ENCODE measurements at places on chromosomes 1 and 21. TPM values are rescaled to one million over a fixed set of nuclear protein-coding genes. Genes with fewer than 3 reads are reported as not detected.

EXO5 gene
- total RNA-seq: 13.9 TPM

IGSF21 gene
- not detected for total RNA-seq

DNA sequence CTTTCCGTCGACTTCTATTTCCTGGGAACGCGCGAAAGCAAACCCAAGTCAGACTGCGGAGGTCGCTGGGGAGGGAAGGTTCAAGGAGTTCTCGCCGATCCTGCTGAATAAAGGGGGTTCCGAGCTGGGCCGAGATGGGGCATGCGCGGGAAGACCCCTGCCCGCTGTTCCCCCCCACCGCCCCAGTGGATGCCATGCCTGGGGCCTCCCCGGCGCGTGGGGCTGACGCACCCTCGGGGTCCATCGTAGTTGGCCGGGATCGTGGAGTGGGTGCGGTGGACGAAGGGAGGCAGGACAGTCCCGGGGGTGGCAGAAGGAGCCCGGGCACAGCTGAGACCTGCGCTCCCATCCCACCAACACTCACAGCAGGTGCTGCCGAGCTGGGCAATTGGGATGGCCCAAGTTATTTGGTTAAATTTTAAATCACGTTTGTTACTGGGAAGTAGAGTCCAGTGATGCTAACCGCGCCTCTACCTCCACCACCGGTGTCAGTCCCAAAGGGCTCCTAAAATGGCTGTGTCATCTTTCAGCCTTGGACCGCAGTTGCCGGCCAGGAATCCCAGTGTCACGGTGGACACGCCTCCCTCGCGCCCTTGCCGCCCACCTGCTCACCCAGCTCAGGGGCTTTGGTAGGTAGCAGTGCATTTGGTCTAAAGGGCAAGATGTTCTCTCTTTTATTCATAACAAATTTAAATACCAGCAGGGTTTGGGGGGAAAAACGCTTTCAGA lies 801 bp downstream of the MX1 start:
- DNase-seq: no peak

DNA sequence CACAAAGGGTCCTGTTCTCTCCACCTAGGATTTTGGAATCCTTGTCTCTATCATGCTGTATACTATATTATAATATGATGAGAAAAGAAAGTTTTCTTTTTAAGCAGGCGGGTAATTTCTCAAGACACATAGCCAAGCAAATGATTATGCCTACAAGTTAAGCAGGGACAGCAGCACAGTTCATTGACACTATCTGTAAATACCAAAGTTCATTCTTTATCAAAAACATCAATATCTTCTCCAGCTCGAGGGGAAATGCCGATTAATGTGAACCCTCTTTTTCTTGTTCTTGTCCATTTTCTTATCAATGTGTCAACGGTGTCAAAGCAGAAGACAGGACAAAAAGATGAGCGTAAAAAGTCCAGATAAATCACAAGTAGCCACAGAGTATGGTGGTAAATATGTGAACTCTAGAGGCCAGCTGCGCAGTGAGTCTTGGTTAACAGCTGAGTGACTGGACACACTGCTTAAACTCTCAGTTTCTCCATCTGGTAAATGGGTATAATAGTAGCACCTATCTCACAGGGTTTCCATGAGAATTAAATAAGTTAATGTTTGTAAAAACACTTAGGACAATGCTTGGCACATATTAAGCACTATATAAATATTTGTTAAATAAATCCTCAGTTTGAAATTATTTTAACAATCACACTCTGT lies 30.9 kb downstream of the LPAR3 start:
- DNase-seq: no peak

DNA sequence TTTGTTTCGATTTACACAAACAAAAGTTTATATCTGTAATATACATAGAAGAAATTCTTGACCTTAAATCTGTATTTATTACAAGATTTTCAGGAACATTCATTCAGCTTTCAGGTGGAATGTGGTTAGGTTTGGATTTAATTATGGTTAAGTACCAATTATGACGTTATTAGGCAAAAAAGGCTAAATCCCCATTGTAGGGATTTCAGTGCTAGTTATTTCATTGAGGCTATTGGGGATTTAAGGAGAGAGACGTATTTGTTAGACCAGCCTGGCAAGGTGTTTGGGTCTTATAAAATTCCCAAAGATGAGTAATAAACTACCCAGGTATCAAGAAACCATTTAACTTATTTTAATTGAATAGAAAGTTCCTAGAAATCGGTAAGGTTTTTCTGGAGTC lies 26.0 kb downstream of the PRKAA2 start:
- no peak for DNase-seq

GRCh38 chr1:151972542-151973248 lies 21.0 kb downstream of the S100A10 start:
- DNase-seq: no peak

INTS3 gene
- 69.1 TPM for total RNA-seq

DNA sequence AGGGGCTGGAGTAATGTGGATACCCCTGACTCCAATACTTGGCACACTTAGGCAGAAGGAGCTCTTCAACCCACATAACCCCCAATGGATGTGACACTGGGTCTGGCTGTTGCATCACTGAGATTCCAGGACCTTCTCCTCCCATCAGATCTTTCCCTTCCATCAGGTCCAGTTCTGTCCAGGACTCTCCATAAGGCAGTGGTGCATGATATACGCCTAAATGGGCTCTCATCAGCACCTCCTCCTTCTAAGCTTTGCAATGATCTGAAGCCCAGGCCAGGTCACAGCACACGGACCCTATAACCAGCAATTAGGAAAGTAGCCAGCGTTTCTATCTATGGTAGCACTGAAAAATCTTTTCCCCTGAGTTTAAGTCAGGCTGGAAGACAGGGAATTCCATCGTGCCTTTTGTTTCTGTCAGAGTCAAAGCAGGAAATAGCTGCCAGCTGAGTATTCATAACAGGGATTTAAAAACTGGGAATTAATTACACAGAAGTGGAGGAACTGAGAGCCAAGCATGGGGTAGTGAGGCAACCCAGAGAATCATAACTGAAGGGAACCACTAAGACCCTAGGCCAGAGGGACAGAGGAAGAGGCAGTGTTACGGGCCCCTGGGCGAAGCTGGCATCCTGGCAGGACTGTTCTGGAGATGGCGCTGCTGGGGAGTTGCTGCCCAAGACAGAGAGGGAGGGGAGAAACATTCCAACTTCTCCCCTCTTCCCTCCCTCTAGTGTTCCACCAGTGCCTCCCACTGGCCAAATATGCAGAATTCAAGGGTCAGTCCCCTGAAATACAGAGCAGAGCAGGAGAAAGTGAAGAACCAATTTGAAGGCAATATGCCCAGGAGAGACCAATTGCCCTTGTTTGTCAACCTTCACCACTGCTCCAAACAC lies 37.5 kb upstream of the HOOK1 start:
- DNase-seq: no peak

AMIGO1 gene
- 2.4 TPM for total RNA-seq

C1orf56 gene
- 4.5 TPM for total RNA-seq

DNA sequence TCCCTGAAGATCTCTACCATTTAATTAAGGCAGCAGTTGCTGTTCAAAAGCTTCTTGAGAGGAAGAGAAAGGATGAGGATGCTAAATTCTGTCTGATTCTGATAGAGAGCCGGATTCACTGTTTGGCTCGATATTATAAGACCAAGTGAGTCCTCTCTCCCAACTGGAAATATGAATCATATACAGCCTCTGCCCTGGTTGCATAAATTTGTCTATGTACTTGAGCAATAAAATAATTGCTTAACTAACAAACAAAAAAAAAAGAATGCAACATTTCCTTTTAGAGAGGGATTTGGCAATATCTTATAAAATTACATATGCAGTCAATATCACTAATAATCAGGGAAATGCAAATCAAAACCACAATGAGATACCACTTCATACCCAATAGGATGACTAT lies 26.8 kb downstream of the ALDH9A1 start:
- DNase-seq: no peak

- DNase-seq: no peak
Measured at GRCh38 chr1:165112260-165112659, 244.3 kb downstream of the LMX1A start.

DNA sequence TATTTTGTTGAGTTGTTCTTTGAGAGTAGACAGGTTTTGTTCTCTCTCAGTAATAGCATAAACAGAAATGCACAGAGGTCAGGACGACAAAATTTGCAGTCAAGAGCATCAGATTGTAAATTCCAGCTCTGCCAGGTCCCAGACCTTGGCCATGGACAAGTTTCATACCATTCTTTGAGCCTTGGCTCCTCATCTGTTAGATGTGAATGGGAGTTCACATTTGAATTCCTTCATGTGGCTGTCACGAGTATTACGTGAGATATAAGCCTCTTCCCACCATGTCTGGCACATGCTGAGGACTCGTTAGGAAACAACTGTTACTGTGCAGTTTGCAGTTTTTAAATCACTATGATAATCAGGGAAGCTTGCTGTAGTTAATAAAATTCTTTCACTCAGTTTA lies 93.2 kb upstream of the KCTD3 start:
- DNase-seq: no peak

OR10Z1 gene
- total RNA-seq: not detected

DNA sequence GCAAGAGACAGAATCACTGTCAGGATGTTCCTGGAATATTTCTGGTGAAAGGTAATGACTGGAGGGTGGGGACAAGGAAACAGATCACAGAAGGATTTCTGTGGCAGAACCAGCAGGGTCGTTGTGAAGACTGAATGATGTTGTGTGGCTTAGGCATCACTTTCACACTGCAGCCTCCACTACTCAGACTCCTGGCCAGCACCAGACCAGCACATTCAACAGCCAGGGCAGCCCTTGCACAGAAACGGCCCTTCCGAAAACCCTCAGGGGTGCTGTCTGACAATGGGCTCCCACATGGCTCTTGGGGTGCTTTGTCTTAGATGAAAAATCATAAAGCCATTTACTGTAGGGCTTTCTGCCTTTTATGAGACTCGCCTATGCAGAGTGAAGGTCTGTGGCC lies 3.8 kb upstream of the RAB7B start:
- DNase-seq: no peak

LORICRIN gene
- not detected for total RNA-seq

DNA sequence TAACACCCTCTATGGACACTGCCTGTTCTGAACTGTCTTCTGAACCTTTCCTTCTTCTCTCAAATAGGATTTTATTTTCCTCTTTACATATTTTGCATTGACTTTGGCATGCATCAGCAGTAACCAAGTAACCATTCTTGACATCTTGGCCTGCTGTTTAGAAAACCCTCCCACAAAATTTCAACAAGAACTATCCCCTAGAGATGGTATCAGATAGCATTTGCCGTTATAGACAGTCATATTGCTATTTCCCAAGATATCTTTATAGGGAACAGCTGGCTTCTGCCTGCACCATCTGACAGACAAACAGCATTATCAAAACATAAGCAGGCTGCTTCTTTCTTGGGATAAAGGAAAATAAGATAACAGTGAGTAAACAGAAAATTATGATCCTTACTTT lies 54.7 kb downstream of the LHX8 start:
- no peak for DNase-seq

GRCh38 chr1:46150085-46150484 lies 17.7 kb upstream of the PIK3R3 start:
- DNase-seq: no peak

GRCh38 chr1:37151789-37152188 lies 117.5 kb upstream of the GRIK3 start:
- no peak for DNase-seq

DNA sequence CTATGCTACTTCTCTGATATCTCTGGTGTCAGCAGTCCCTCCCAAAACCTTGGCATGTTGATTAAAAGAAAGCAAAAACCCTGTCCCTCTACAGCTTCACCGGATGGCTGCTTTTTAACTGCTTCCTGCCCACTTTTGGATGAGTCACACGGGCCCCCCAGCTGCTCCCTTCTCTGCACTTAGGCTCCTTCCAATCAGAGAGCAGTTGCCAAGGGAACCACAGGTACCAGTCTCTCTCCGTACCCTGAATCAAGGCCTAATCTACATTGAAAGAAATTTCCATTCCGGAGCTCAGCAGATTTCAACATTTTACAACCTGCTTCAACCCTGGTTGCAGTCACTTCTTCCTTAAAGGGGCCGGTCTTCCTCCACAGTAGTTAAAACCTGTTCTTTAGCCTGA lies 70.6 kb upstream of the GJB5 start:
- no peak for DNase-seq

DNA sequence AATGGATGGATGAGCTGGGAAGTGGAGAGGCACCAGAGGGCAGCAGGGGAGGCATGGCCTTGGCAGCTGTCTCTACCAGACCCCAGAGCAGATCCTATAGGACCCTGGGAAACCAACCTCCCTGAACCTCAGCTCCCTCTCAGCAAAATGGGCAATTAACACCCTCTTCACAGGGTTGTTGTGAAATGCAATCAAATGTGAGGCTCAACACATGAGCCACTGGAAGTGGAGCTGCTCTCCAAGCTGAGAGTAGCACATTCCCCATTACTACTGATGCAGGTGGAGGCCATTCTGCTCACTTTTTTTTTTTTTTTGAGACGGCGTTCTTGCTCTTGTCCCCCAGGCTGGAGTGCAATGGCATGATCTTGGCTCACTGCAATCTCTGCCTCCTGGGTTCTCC lies 6.5 kb upstream of the SYNC start:
- no peak for DNase-seq

GRCh38 chr1:203701606-203702005 lies 63.4 kb upstream of the LAX1 start:
- no peak for DNase-seq

FNDC5 gene
- 0.76 TPM for total RNA-seq

GRCh38 chr1:94884106-94884505 lies 42.8 kb downstream of the CNN3 start:
- no peak for DNase-seq

GRCh38 chr1:205493241-205494085 lies 11.0 kb upstream of the CDK18 start:
- no peak for DNase-seq

DNA sequence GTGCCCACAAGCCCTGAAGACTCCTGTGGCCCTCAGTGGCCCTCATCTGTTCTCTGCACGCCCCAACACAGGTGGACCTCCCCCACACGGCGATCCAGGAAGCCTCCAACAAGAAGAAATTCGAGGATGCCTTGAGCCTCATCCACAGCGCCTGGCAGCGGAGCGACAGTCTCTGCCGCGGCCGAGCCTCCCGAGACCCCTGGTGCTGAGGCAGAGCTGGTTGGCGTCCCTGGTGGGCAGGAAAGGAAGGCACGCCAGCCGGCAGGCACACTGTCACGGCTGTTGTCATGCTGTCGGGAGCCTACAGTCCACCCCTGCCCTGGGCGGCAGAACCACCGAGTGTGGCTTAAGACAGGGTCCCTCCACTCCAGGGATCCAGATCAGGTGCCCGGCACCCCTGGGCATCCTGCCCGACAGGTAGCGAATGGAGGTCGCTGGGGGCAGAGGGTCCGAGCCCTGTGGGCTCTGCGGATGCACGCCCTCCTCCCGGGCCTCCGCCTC lies 2.3 kb upstream of the SLC25A34 start:
- DNase-seq: no peak

- no peak for DNase-seq
Measured at GRCh38 chr1:80837066-80837465, 963.7 kb upstream of the ADGRL2 start.

DNA sequence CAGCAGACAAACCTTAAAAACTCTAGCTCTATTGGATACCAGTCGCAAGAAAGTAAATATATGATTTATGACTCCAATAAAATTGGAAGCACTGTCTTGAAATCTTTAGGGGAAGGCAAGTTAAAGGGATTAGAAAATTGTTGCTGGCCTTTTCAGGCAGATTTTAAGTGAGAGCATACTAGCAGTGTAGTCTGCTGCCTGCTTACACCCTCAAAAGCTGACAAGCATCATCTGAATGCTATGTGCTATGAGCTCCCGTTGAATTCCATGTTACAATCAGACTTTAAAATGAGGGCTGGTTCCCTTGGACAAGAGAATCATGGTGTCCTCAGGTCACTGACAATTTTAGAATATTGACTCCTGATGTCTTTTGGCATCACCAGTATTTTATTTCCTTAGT lies 271.1 kb upstream of the C1orf105 start:
- no peak for DNase-seq

GRCh38 chr1:109193653-109194590 lies 19.8 kb upstream of the SARS1 start:
- peak; percentile 75 for DNase-seq
